ENCODE measurements at places on chromosomes 13 and 19.
A peak's percentile ranks its signal among the peaks of the same experiment; 100 is the strongest.

DNA sequence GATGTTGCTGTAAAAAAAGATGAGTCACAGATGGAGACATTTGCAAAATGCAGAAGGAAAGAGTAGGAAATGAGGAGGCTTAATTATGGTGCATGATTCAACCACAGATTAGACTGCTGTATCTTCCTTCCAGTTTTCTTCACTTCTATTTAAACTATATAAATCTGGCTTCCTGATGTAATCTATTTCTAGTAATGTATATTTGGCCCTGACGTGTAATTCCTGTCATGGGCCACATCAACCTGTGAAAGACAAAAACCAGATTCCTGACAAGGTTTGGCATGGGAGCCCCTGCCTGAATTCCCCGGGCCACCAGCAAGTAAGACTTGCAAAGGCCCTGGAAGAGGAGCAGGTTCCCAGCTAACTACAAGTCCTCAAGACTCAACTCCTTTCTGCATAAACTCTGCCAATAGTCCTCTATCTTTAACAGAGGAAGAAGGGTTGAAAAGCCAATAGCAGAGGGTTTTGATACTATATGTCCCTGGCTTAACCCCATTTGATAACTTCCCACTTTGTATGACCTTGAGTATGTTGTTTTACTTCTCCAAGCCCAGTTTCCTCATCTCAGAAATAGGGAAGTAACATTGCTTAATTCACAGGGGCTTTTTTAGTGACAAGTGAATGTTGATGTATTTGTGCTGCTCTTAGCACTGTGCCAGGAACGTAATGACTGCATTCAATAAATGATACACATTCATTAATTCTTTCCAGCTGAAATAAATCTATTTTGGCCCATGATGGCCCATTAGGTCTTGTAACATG, 172.7 kb downstream of the SPRY2 start:
- no peak for DNase-seq

DNA sequence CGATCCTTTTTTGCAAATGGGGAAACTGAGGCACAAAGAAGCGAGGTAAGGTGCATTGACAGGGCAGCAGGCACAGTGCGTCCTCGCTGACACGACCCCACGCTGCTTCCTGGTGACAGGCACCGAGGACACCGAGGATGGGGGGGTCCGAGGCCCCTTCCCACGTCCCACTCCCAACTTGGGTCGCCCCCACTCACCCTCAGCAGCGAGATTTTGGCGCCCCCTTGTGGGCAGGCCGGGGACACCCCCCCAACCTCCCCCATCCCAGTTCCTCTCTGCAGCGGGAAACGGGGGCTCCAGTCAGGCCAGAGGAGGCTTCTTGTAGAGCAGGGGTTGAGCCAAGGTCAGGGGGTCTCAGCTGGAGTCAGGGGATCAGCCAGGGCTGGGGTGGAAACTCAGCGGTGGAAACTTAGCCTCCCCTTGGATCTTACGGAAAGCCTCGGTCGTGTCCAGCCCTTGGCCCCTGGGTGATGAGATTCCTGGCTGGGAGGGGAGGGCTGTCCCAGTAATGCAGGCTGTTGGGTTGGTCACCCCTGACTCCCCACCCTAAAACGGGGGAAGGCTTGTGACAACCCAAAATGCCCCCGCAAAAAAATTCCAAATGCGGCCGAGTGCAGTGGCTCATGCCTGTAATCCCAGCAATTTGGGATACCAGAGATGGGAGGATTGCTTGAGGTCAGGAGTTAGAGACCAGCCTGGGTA, 8.2 kb downstream of the SMIM24 start:
- DNase-seq = no peak

GRCh38 chr19:35757231-35757748, 461 bp upstream of the HSPB6 start:
- DNase-seq = no peak

DNA sequence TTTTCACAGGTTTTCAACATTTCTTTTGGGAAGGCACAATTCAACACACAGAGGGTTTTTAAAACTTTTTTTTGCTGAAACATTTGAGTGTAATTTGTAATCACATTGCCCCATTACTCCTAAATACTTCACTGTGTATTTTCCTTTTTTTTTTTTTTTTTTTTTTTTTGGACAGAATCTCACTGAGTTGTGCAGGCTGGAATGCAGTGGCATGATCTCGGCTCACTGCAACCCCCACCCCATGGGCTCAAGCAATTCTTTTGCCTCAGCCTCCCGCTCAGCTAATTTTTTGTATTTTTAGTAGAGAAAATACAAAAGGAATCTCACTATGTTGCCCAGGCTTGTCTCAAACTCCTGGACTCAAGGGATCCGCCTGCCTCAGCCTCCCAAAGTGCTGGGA, 14.8 kb upstream of the DNAJC15 start:
- no peak for DNase-seq

- DNase-seq = peak; percentile 99
Measured at GRCh38 chr19:10870955-10871603, at the start of gene CARM1. CARM1 (plus strand) TSS chr19:10871553; CDS start chr19:10871703, 150 bp downstream.

DNA sequence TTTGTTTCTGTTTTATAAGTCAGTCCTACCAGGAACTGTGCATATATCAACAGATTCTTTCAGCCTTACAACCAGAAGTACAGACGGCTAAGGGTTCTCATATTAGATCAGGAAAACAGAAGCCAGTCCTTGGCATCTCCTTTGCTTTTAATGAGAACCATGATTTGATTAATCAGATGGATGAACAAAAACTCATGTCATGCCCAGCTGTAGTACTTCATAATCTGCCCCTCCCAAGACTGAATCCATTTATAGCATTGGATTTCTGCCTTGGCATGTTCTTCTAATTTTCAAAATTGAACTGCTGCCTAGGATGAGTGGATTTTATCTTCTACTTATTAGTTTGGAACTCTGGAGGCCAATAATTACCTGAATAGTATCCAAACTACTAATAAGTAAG, 617.2 kb downstream of the SLITRK5 start:
- DNase-seq = no peak

- DNase-seq = no peak
Measured at GRCh38 chr19:43318796-43319314, 34.6 kb upstream of the CD177 start.

DNA sequence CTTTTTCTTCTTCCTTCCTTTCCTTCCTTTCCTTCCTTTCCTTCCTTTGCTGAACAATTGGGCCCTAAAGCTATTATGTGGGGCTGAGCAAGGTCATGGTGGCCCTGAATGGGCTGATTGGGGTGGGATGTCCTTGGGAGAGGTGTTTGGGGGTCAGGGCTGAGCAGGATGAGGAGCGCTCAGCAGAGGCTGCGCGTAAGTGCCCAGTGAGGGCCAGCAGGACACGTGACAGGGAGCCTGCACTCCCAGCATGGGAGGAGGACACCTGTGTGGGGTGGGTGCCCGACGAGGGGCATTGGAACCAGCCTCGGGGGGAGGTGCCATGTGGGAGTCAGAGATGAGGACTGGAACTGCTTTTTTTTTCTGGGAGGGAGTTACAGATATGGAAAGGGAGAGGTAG, 5.4 kb upstream of the LGALS7 start:
- no peak for DNase-seq

- DNase-seq = no peak
Measured at GRCh38 chr19:35246466-35247092, 2.2 kb upstream of the LSR start.

DNA sequence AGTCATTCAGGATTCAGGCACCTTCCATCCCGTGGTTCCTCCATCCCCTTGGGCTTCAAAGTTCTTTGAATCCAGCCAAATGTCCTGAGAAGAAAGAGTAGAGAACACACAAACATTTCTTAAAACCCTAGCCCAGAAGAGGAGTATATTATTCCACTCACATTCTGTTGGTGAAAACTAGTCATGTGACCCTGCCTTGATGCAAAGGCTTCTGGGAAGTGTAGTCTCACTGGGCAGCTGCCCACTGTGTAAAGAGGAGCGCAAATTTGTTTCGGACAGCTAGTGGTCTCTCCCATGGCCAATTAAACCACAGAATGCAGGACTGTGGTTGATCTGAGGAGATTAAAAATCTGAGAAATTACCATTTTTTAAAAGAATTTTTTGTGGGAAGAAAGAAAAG, 304.4 kb downstream of the SUCLA2 start:
- no peak for DNase-seq

- DNase-seq = peak; percentile 52
Measured at GRCh38 chr19:991174-991931, 7.2 kb downstream of the WDR18 start.

- no peak for DNase-seq
Measured at GRCh38 chr13:62033934-62034333, 618.3 kb upstream of the PCDH20 start.

GRCh38 chr19:45136507-45137178, 24.1 kb downstream of the NKPD1 start:
- no peak for DNase-seq

- peak; percentile 47 for DNase-seq
Measured at GRCh38 chr13:32650705-32651311, 64.6 kb downstream of the PDS5B start.

- DNase-seq = no peak
Measured at GRCh38 chr13:74200081-74200480, 65.9 kb upstream of the KLF12 start.

- DNase-seq = no peak
Measured at GRCh38 chr19:50723735-50724521, 764 bp downstream of the CLEC11A start.

DNA sequence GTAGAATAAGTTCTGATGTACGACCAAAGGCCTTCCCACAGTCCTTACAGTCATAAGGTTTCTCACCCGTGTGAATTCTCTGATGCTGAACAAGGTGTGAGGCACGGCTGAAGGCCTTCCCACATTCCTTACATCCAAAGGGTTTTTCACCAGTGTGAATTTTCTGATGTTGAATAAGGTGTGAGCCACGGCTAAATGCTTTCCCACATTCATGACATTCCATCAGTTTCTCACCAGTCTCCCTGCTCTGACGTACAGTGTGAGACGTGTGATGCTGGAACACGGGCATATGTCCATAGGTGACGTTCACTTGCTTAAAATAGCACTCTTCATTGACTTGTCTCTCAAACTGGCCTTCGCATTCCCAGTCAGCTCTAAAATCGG, 31.0 kb upstream of the COX7A1 start:
- DNase-seq = no peak

DNA sequence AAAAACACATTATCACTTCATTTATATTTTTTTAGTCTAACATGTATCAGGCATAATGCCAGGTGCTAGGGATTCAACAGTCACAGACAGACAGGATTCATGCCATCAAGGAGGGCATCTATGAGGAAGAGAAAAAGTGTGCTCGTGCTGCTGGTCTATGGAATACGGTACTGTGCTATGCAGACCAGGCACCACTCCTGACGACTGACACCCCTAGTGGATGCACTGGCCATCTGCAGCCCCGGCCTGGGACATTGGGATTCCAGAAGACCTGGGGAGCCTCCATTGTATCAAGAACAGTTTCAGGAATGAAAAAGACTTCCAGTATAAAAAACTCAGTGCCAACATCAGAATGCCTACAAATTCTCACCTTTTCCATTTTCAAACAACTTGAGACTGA, 94.0 kb downstream of the KLF12 start:
- DNase-seq = no peak

GRCh38 chr19:18265582-18265981, 8.7 kb downstream of the IQCN start:
- DNase-seq = no peak

- DNase-seq = peak; percentile 39
Measured at GRCh38 chr19:16566161-16566560, 6.1 kb downstream of the SLC35E1 start.

- DNase-seq = no peak
Measured at GRCh38 chr19:43152214-43152613, 34.1 kb downstream of the PSG5 start.
